ENCODE measurements at places on chromosomes 3 and 15.

- DNase-seq: no peak
Measured at GRCh38 chr15:26323566-26323965, 449.3 kb downstream of the GABRB3 start.

DNA sequence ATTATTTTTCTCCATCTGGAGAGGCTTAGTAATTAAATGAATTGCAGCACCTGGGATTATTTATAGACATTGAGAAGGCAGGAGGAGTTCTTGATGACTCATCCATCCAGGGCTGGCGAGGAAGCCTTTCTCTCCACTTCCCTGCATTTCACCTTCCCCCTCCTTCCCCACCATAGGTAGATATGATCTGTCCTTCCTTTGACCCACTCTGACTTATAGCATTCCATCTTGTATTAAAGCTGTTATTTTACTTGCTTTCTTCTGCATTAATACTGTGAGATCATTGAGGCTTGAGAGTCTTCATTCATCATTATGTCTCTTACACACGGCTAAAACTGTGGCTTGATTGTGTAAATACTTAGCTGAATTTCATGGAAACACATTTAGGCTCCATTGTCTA lies 288.8 kb downstream of the FEZF2 start:
- no peak for DNase-seq

DNA sequence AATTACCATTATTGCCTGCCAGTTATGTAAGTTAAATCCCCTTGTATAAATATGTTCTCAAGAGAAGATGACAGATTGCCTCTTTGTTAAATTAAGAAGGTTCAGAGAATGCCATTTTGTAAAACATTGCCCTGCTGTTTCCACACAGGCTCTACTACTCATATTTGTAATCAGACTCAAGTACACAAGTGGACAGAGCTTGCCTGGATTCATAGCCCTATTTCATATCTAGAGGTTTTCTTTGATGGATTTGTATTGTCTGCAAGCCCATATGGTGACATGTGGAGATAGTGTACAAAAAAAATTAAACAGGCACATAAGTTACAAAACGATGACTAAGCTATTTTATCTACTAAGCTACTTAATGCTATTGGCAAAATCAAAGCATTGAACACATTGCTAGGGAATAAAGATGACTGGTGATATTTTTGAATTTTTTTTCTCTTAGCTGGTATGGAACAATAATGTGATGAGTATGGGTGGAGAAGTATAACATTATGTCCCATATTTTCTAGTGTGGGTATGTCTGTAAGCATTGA lies 1286.6 kb upstream of the ALCAM start:
- DNase-seq: no peak

- no peak for DNase-seq
Measured at GRCh38 chr15:83943849-83944404, 290.0 kb downstream of the ADAMTSL3 start.
